ENCODE measurements at places on chromosomes 12 and 14.

DNA sequence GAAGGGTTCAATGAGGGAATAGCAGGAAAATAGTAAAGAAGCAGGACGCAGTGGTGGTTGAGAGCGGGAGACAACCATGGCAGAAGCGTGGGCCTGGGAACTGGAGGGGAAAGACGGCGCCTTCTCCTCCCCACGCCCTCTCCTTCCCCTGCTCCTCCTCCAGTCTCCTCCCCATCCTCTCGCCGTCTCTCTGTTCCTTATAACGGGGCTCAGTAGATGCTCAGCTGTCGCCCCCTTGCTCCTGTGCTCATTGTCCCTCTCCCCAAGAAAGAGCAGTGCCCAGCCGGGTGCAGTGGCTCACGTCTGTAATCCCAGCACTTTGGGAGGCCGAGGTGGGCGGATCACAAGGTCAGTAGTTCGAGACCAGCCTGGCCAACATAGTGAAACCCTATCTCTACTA is 142.0 kb downstream of the BCL11B start:
- DNase-seq: no peak

- no peak for DNase-seq
Measured at GRCh38 chr12:87794854-87795253, 234.3 kb downstream of the C12orf50 start.

DNA sequence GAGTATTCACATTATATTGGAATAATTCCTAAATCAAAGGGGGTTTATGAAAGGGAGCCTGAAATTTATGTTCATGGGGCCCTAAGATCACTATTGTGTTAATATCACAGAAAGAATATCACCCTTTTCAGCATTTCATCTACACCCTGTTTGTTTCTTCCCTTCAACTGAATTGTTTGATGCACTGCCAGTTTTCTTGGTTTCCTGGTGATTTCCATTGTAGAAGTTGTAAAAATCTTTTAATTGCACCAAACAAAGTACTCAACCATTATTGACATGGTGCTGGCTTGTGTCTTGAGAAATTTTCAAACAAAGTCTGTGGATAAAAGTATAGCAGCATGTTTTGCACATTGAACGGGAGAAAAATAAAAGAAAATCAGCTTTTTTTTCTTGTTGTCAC is 154.8 kb upstream of the PRKD1 start:
- DNase-seq: no peak

GRCh38 chr12:55637467-55637866 is 775 bp downstream of the OR10P1 start:
- DNase-seq: no peak

- DNase-seq: no peak
Measured at GRCh38 chr12:41509271-41510055, 321.3 kb downstream of the PDZRN4 start.

- no peak for DNase-seq
Measured at GRCh38 chr14:35395283-35395682, 9.3 kb downstream of the NFKBIA start.

DNA sequence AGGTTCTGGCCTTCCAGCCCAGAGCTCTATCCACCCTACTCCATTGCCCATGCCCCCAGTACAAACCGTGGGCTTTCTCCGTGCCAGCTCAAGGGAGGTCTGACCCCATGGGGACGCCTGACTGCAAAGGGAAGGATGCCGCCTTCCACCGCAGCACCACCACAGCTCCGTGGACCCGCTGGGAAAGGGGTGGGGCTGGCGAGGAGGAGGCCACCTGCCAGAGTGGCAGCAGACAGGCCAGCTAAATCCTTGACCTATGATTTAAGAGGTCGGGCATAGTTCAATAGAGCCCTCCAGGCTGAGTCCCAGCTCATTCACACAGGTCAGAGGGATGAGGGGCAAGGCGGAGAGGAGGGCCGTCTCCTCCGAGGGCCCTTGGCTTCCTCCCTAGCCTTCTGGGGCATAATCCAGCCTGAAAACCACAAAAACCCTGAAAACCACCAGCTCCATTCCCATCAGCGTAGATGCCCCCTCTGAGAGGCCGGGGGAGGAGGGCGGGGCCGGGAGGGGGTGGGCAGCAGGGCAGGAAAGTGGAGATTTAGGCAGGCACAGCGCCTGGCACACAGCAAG is 14.9 kb upstream of the FIGNL2 start:
- DNase-seq: no peak

DNA sequence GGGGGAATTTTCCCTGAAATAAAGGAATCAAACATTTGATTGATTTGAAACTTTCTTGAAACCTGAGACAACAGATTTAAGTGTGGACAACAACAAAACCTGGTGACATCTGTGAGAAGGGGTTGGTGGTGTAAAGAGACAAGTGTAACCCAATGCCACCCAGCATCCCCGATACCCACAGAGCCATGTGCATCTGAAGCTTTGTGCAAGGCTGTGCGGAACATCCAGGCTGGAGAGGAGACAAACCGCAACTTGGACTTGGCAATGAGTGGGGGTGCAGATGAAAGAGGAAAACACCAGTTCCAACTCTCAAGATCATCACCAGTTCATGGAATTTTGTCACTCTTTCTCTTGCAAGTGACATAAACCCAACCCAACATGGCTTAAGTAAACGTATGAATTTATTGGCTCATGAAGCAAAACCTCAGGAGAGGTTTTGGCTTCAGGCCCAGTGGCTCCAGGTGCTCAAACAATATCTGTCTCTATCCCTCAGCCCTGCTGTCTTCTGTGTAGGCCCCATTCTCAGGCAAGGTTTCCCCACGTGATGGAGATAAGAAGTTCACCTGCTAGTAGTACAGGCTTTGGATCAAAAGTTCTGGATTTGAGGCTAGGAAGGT is 55.2 kb upstream of the NTF3 start:
- no peak for DNase-seq

- no peak for DNase-seq
Measured at GRCh38 chr14:33808187-33808586, 142.7 kb downstream of the EGLN3 start.

GRCh38 chr12:95102916-95103671 is 29.7 kb upstream of the NR2C1 start:
- DNase-seq: peak; percentile 79

- DNase-seq: no peak
Measured at GRCh38 chr12:3871356-3871755, 1.8 kb downstream of the PARP11 start.

DNA sequence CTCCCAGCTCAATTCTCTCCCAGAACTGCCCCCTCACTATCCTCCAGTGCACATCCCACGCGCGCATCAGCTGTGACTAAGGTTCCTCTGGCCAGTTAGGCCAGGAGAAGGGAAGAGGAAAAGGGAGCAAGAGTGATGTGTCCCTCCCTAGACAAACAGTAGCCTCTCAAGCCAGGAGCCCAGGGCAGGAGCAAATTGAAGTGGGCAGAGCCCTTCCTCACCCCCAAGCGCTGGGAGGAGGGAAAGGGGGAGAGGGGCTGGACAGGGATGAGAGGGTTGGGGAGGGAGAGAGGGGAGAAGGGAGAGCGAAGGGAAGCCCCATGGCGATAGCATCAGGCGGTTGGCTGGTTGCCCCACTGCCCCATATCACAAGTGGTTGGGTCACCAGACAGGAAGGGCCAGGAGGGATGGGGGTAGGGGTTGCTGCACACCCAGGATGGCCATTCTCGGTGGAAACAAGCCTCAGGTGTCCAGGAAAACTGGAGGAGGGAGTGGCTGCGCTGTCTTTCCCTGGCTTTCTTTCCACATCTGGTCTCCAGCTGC is 1.1 kb downstream of the CD63 start:
- no peak for DNase-seq

- no peak for DNase-seq
Measured at GRCh38 chr12:50234347-50234746, 49.0 kb downstream of the LIMA1 start.

GRCh38 chr12:5745251-5745888 is 199.7 kb downstream of the ANO2 start:
- DNase-seq: peak; percentile 63

- DNase-seq: no peak
Measured at GRCh38 chr14:27587103-27587502, 989.3 kb upstream of the NOVA1 start.

DNA sequence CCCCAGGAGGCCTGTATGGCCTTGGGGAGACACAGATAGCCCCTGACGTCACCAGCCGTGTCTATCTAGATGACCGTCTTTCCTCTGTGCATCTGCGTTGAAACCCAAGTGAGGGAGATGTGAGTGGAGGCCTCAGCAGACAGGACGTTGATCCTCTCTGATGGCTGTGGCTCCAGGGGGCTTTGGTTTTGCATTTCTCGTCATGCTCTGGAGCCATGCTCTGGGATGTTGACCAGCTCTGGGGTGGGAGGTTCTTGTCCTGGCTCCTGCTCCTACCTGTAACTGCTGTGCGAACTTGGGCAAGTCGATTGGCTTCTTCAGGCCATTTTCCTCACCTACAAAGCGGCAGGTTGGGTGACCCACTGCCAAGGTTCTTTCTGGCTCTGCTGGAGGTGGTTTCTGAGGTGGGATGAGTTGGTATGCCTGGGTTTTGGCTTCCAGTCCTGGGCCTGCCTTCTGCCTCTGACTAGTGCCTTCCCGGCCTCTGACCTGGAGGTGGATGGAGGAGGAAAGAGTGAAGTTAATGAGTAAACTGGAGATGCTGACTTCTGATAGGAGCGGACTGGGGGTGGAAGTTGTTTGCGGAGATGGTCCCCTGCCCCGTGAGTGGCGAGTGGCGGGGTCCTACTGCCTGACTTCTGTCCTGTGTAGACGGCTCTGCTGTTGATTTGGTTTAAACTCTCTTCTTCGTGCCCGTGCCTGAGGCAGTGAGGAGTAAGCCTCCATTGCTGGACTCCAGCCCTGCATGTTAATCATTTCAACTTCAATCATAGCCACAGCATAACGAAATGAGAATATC is 8.4 kb downstream of the TSPAN9 start:
- no peak for DNase-seq

DNA sequence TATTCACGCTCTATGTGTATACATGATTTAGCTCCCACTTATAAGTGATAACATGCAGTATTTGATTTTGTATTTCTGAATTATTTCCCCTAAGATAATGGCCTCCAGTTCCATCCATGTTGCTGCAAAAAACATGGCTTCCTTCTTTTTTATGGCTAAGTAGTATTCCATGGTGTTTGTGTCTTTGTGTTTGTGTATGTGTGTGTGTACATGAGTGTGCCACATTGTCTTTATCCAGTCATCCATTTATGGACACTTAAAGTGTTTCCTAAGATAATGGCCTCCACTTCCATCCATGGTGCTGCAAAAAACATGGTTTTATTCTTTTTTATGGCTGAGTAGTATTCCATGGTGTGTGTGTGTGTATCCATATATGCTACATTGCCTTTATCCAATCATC is 25.1 kb downstream of the USP15 start:
- no peak for DNase-seq

GRCh38 chr14:28599191-28599590 is 167.4 kb upstream of the FOXG1 start:
- DNase-seq: no peak

DNA sequence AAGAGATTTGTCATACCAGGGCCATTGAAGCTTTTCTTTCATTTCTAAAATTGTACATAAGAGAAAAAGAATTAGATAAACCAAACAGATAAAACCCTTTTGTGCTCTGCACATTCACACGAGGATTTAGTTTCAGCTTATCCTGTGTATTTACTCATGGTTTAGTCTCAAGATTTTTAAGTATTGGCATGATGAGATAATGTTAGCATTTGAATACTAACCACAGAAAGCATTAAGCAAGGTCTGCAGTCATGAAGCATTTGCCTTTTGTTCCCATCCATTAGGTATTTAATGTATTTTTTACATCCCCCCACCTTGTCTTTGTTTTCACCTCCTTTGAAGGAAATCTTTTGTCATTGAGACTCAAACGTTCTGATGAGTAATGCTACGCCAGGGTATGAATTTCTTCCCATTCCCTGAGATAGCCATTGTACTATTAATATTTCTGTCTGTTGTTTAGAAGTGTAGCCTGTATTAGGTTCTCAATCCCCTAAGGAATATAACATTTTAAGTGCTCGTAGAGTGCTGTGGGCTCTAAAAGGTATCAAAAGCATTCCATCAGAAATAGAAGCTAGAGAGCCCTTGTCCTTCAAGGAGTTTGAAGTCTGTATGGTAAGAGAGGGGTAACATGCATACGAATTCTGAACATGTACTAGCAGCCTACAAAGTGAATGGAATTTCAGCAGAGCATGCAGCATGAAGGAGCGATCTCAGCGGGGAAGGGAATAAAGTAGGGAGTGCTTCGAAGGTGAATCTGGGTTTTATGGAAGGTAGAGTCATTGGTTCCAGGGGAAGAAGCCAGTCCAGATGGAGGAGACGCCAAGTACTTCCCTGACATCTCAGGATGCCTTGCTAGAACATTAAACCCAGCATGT is 22.3 kb downstream of the CRADD start:
- DNase-seq: no peak

DNA sequence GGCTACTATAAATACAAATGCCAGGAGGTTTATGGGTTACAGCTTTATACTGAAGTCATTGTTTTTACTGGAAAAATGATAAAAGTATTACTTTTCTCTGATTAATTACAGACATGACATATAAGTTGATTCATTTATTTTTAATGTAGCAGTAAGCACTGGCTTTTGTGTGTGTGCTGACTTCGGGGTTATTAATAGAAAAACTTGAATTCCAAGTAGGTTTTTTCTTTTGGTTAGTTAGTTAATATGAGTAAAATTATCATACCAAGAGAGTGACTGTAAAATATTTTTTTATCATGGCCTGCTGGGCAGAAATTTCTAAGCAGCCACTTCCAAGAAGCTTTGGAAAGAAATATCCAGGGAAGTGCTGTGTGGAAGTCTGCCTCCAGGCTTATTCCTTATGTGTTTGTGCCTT is 56.4 kb downstream of the IFT81 start:
- no peak for DNase-seq

GRCh38 chr14:70735043-70735442 is 74.3 kb downstream of the MAP3K9 start:
- peak; percentile 8 for DNase-seq

- no peak for DNase-seq
Measured at GRCh38 chr14:74951443-74952179, 3.8 kb downstream of the PGF start.

DNA sequence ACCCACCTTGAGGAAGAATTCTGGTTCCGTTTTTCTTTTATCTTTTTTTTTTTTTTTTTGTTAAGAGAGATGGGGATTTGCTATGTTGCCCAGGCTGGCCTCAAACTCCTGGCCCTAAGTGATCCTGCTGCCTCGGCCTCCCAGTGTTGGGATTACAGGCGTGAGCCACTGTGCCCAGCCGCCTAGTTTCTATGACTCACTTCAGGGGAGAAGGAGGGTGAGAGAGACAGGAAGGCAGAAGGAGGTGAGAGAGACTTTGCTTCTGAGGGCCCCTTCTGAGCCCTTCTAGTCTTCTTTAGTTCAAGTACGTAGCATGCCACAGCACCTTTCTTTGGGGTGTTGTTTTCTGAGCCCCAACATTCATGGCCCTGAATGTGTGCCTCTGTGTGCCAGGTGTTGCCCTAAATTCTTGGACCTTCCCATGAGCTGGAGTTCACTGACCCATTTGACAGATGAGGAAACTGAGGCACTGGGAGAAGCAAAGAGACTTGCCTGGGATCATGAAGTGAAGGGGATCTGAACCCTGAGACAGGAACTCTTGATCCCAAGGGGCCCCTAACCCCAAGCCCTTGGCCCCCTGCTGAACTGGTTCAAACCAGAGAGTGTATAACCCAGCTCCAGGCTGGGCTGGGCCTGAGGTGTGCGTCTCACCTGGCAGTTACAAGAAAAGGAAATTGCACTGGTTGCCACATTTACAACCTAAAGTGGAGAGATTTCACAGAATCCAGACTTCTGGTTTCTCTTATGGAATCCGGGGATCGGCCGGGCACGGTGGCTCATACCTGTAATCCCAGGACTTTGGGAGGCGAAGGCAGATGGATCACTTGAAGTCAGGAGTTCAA is 20.8 kb downstream of the SH2B3 start:
- DNase-seq: no peak

- no peak for DNase-seq
Measured at GRCh38 chr12:118044075-118044474, 16.9 kb downstream of the WSB2 start.
